ENCODE measurements at places on chromosomes 6 and 20.

GRCh38 chr20:17626217-17627007 is 55.6 kb downstream of the RRBP1 start:
- DNase-seq, result no peak

DNA sequence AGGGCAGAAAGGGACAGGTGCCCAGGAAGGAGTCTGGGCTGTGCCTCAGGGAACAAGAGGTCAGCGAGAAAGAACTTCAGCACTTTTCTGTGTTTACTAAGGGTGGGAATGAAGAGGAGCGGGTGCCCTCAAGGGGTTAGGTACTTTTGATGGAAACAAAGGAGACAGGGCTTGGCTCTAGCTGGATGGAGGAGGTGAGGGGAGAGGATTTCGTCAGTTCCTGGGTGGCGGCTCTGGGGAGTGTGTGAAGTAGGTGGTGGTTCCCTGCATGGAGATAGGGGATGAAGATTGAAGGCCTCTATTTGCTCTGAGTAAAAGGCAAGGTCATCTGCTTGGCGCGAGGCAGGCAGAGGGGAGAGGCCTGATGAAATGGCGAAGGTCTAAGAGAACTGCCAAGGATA is 40.0 kb upstream of the ANKRD60 start:
- no peak for DNase-seq

DNA sequence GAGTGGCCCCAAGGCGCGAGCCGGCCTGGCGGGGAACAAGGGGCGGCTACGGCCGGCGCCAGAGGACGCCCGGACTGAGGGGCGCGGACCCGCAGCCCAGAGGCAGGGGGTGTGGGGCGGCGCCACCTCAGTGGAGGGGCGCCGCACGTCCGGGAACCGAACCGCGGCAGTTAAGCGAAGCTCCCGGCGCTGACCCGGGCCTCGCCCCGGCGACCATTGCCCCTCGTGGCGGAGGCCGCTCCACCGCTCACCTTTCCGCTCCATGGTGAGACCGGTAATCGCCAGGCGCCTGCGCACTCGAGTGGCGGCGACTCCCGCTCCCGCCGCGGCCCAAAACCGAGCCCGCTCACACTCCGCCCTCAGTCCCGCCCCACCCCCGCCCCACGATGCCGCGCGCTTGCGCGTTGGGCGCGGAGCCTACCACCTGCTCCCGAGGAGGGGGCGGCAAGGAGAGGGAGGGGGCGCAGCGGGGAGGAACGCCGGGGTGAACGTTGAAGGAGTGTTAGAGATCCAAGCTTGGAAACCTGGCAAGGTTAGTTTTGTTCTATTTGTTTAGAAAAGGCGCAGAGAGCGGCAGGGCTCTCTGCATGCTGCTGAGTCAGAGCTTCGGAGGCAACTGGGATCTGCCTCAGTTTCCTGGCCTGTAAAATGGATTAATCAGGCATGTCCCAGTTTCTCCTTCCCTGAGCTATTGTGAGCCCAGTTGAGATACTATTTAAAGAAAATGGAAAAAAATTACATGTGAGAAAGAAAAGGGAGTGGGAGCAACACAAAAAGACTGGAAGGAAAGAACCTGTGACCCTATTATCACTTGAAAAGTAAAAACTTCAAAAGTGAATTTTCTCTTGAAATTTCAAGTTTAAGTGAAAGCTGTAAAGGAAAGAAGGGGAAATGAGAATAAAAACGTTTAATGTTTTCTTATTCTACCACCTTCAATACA is at the start of gene SRPK1:
SRPK1 (minus strand) TSS at position 306 of the 940 bp plus-strand sequence; CDS start at position 264, 42 bp downstream.
- DNase-seq, result peak; percentile 47

DNA sequence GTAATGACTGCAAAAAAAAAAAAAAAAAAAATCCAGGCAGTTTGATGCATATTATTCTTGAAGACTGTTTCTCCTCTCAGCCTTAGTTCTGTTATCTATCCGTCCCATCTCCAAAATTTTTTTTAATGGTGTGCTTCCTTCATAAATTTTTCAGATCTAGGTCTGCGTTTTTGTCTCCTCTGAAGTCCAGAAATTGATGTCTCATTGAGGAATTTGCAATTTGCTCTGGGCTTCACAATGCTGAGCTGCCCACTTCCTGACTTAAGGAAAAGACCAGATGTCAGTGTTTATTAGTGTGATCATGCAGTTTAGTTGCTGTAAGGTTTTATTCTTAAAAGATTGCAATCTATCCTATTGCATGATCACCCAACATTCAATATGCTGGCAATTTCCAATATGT is 297.6 kb downstream of the ZNF217 start:
- no peak for DNase-seq

- no peak for DNase-seq
These were observed 60.4 kb downstream of the TMEM200A start for GRCh38 chr6:130426066-130426721.

GRCh38 chr6:53829698-53830221 is 35.0 kb downstream of the LRRC1 start:
- DNase-seq, result no peak
